ENCODE measurements at places on chromosomes 5 and 9.

- DNase-seq = peak; percentile 33
Measured at GRCh38 chr9:12464910-12465512, 228.2 kb upstream of the TYRP1 start.

- DNase-seq = no peak
Measured at GRCh38 chr5:143147902-143148301, 255.6 kb downstream of the NR3C1 start.

GRCh38 chr9:37163299-37163698 lies 42.9 kb downstream of the ZCCHC7 start:
- no peak for DNase-seq

- DNase-seq = peak; percentile 64
Measured at GRCh38 chr5:137699336-137700281, 36.3 kb downstream of the KLHL3 start.

DNA sequence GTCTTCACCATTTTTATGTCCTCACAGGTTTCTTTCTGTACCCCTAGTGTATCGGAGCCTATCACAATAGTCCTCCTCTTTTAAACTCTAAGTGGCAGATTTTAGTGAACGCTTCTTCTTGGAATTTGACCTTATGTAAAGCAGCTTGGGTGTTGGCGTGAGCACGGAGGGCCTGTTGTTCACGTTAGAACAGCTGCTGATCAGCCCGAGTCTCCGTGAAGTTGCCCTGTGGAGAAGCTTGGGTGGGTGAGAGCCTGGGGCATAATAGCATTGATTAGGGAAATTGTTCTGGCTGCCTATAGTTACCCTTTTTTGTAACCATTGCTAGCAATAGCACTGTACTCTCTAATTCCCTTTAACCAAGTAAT lies 167.0 kb upstream of the OTULINL start:
- no peak for DNase-seq
